Substantia nigra (tissue), 51 donors: ENCODE measurements at places on chromosomes 6 and 20.

GRCh38 chr6:124319410-124319809 is 515.7 kb downstream of the NKAIN2 start:
- DNase-seq, result no peak

DNA sequence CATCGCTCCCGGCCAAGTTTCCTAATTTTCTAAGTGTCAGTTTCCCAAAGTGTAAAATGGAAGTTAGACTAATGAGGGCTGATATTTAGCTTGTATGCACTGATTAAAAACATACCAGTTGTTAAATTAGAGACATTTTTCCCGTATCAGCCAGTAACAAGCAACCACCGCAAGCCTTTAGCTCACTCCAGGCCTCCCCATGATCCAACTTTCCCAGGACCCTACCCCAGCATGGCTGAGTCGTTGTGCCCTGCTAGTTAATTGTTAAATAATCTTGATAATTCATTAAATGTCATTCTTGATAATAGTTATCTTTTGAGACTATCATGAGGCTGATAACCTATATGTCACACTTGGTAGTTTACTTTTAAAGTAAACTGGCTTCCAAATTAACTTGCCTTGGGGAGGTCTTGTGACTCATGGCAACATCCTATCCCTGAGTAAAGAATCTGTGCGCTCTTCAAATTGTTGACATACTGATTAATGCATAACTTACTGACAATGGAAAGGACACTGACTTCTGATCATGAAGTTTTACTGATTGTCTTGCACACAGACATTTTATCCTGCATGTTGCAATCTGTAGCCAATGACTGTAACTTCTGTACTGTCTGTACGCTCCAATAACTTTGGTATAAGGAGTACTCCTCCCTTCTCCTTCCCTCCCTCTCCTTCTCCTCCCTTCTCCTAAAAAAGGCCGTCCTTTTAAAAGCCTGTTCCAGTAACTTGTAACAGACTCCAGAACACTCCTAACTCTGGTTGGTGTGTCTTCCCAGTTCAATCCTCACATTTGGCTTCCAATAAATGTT is 6.3 kb upstream of the GTF3C6 start:
- DNase-seq, result no peak

DNA sequence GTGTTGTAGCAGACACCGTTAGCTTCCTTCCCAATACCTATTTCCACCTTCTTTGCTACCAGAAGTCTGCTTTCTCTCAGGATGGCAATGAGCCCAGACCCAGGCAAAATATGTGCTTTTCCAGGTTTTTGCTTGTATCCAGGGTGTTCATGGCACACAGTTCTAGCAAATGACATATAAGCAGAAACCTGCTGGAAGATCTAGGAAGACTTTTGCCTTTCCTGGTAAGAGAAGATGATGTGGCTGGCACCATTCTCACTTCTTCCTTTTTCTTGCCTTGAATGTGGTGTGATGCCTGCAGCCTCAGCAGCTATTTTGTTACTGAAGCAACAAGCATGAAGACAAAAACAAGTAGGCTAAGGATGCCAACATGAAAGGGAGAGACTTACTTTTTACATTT is 19.2 kb upstream of the TBC1D22B start:
- DNase-seq, result no peak

GRCh38 chr20:14830899-14831298 is 493.5 kb upstream of the FLRT3 start:
- DNase-seq, result no peak

GRCh38 chr6:157267654-157268053 is 55.7 kb downstream of the TMEM242 start:
- no peak for DNase-seq

DNA sequence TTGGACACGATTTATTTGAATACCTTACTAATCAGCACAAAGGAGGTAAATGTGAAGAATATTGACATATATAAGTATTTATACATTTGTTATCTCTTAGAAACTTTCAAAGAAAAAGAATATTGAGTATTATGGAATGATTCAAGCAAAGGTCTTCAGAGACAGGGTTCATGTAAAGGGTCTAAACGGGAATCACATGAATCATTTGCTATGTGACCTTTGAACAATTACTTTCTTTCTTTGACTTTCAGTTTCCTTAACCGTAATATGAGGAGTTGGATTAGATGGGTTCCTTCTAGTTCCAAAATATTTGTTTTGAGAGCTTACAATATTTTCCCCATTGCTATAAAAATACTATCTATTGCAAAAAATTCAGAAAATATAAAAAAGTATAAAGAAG is 14.3 kb downstream of the ENPP1 start:
- DNase-seq, result no peak

GRCh38 chr6:55578537-55579363 is at the start of gene HMGCLL1:
Gene HMGCLL1 (minus strand): TSS chr6:55579192. CDS start chr6:55579055, 137 bp downstream.
- peak; percentile 62 for DNase-seq

DNA sequence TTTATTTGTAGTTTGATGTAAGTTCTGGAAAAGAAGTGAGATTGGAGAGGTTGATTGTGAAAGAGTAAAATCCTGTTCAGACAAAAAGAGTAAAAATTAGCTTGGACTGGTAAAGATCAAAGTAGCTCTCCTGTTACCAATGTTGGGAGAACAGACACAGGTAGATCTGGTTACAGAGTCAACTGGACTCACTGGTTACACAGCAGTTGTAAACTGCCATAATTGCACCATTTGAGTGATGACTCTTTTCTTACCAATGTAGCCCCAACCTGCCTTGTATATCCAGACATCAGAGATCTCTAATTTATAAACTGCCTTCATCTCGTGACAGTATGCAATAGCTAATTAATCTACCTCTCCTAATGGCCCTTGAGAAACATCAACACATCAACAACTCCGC is 165.6 kb upstream of the PRSS16 start:
- DNase-seq, result no peak

- DNase-seq, result no peak
Observed at GRCh38 chr20:26218301-26218700, 521.6 kb upstream of the ZNF337 start.

GRCh38 chr6:44699082-44699481 is 311.6 kb downstream of the CDC5L start:
- DNase-seq, result no peak

GRCh38 chr20:23163562-23163961 is 77.4 kb upstream of the CD93 start:
- no peak for DNase-seq
